ENCODE measurements at places on chromosomes 2 and 18. TPM values are rescaled to one million over a fixed set of nuclear protein-coding genes. Genes with fewer than 3 reads are reported as not detected.

Gene DLGAP1
- not detected for total RNA-seq

Gene ANKRD29
- 13.3 TPM for total RNA-seq

Gene ST8SIA5
- not detected for total RNA-seq

Gene DES
- total RNA-seq = not detected

Gene RGPD3
- 0.10 TPM for total RNA-seq

Data from A549 treated with RU486 at 1 μM for 4 hours (cell line).